ENCODE measurements at places on chromosomes 1 and 21.

DNA sequence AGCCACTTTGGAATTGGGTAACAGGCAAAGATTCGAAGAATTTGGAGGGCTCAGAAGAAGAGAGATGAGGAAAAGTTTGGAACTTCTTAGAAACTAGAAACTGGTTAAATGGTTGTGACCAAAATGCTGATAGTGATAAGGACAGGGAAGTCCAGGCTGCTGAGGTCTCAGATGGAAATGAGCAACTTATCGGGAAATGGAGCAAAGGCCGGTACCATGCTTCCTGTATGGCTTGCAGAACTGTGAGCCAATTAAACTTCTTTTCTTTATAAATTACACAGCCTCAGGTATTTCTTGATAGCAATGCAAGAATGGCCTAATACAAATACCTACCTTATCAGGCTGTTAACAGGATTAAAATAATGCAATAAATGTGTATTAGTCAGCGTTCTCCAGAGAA, 9.4 kb upstream of the TLR5 start:
- DNase-seq, result no peak

- peak; percentile 95 for DNase-seq
Observed at GRCh38 chr1:6962996-6963911, 178.0 kb downstream of the CAMTA1 start.

DNA sequence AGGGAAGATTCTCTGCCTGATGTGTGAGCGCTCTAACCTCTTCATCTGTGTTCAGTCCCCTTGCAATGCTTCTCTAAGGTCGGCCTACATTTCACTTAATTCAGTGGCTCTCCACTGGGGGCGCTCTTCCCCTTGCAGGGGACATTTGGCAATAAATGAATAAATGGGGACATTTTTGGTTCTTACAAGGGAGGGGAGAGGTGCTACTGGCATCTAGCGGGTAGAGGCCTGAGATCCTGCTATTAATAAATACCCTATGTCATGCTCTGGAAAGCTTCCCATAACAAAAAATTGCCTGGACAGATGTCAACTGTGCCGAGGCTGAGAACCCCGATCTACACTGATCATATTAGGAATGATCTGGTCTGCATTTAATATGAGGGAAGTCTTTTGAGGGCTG, 25.9 kb upstream of the DNAJC11 start:
- peak; percentile 73 for DNase-seq

- no peak for DNase-seq
Observed at GRCh38 chr1:198643808-198644207, 5.0 kb downstream of the PTPRC start.

GRCh38 chr1:198238121-198238520, 81.3 kb downstream of the NEK7 start:
- no peak for DNase-seq

- no peak for DNase-seq
Observed at GRCh38 chr1:195105281-195105680, 1503.0 kb downstream of the KCNT2 start.

DNA sequence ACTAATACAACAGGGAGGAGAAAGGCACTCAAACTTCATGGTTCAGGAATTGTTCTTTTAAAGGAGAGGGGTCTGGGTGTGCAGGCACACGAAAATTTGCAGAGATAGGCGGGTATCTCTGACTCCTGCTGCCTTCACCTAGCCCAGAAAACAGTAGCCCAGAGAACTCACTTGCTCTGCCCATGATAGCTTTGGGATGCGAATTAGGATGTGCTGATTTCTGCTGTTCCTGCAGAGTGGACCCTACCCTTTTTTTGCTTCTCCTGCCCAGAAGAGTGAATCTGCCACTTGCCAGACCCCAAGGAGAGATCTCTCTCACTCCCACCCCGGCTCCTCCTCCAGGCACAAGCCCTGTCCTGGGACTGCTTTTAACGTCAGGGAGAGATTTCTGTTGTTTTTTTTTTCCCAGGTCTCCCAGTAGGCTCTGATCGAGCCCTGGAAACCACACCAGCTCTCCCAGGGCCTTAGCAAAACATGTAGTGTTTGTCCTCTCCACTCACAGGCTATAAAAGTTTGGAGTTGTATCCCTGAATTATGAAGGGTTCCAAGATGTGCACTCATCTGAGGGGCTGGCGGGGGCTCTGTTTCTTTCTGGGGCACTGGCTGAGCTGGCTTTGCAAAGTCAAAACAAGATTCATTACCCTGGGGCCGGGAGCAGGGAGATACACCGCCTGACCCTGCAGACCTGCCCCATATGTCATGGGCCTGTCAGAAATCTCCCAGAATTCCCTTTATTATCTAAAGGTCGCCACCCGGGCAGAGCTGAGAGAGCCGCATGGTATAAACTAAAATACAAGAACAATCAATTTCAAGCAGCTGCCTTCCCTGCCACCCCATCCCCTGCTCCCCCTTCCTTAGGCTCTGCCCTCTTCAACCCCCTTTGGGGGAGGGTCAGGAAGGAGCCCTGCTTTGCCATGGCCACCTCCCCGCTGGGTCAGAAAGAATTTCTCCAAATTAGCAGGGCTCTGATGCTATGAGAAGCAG, 17.9 kb downstream of the PLXNA2 start:
- peak; percentile 57 for DNase-seq

- DNase-seq, result no peak
Observed at GRCh38 chr1:35453031-35453430, 104.2 kb downstream of the KIAA0319L start.

DNA sequence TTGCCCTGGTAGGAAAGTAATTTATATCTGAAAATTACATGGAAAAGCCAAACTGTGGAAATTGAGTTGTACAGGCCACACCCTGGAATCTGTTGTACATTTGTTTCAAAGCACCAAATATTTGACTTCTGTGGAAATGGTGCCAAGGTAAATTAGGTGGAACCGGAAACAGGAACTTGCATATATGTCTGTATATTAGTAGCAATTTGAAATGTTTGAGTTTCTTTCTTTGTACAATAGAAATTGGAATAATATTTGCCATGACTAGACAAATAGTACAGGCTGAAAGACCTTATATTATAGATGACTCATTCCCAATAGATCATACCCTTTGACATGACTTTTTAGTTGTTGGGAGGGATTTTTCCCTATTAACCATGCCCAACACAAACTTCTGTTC, 10.5 kb upstream of the TAF1A start:
- DNase-seq, result no peak

All from cardiac muscle cell (in vitro differentiated cells and primary cell).